ENCODE measurements at places on chromosomes 5 and 9. TPM values are rescaled to one million over a fixed set of nuclear protein-coding genes. Genes with fewer than 3 reads are reported as not detected.
A peak's percentile ranks its signal among the peaks of the same experiment; 100 is the strongest.

The CCDC192 gene
- not detected for total RNA-seq

The TNC gene
- 58.4 TPM for total RNA-seq

The NSG2 gene
- 1.9 TPM for total RNA-seq

The INIP gene
- 15.0 TPM for total RNA-seq

The PCYOX1L gene
- total RNA-seq: 12.4 TPM

The GRXCR2 gene
- total RNA-seq: not detected

The CLINT1 gene
- total RNA-seq: 115 TPM

GRCh38 chr5:157382996-157383800, 76.8 kb upstream of the NIPAL4 start:
- DNase-seq: no peak
- no peaks in the 10 kb centered on the region for H3K4me1 ChIP-seq
- H3K4me3 ChIP-seq: no peak overlapping the region
- H3K36me3 ChIP-seq: no peaks in the 10 kb centered on the region

GRCh38 chr5:73250645-73251044, 77.7 kb downstream of the TMEM174 start:
- no peak for DNase-seq
- no peaks in the 10 kb centered on the region for H3K4me1 ChIP-seq
- H3K27ac ChIP-seq: no peak overlapping the region
- no peaks in the 10 kb centered on the region for H3K36me3 ChIP-seq
- no peaks in the 10 kb centered on the region for H3K27me3 ChIP-seq
- no peak overlapping the region for H3K4me3 ChIP-seq

DNA sequence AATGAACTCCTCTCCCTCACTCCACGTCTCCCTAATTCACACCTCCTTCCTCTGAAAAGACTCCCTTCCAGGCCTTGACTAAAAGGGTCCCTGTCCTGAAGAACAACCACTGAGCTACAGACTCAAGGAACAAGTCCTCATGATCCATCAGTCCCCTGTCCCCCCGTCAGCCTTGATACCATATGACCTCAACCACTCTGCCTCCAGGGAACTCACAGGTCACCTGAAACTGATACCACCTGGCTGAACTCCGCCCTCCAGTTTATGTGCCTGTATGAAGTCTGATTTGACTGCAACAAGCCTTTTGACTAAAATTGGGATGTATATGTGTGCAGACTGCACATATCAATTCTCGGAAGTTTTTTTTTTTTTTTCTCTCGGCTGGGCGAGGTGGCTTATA, 88.7 kb downstream of the UGCG start:
- H3K27ac ChIP-seq: peak overlapping the region; percentile 46
- no peak overlapping the region for H3K4me3 ChIP-seq
- peak; percentile 54 for DNase-seq

- DNase-seq: no peak
- no peak overlapping the region for H3K4me3 ChIP-seq
- H3K36me3 ChIP-seq: no peaks in the 10 kb centered on the region
- no peak overlapping the region for H3K27ac ChIP-seq
- no peaks in the 10 kb centered on the region for H3K27me3 ChIP-seq
These were observed 167.5 kb upstream of the KLF9 start for GRCh38 chr9:70581955-70582350.

DNA sequence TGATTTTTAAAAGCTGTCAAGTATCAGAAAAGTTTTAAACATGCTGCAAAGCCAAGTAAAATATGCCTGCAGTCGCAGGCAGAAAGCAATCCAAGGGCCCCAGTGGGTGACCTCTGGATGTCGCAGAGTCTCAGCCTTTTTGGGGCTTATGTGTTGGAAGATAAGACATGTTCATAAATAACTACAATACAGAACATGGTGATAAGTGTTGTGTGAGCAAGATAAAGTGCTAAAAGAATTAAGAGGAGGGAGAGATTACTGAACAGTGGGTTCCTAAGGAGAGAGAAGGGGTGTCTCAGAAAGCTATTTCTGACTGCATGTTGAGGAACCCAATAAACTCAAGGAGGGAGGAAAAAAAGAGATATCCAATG, 78.9 kb upstream of the ADRB2 start:
- no peaks in the 10 kb centered on the region for H3K4me1 ChIP-seq
- H3K27ac ChIP-seq: no peak overlapping the region
- no peak overlapping the region for H3K4me3 ChIP-seq
- H3K27me3 ChIP-seq: no peaks in the 10 kb centered on the region
- no peak for DNase-seq

GRCh38 chr5:118883362-118883761, 105.0 kb downstream of the DTWD2 start:
- no peaks in the 10 kb centered on the region for H3K4me1 ChIP-seq
- no peak overlapping the region for H3K4me3 ChIP-seq
- no peaks in the 10 kb centered on the region for H3K27me3 ChIP-seq
- no peak overlapping the region for H3K27ac ChIP-seq

DNA sequence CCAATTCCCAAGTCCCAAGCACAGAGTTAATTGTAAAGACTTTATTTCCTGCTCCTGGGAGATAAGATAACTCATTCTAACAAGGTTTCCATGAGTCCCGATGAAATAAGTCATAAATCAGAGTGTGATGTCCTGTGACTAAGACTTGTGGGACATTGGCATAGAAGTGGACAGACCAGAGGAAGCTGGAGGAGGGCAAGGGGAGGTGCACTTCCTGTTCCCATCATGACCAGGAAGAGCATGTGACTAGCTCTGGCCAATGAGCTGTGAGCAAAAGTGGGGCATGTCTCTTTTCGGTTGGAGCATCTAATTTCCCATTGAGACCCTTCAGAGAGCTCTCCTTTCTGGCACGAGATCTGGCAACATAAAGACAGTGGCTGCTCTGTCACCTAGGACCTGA, 100.4 kb downstream of the ZNF354C start:
- no peak overlapping the region for H3K4me3 ChIP-seq
- H3K27me3 ChIP-seq: no peaks in the 10 kb centered on the region
- H3K4me1 ChIP-seq: no peaks in the 10 kb centered on the region
- no peak overlapping the region for H3K27ac ChIP-seq
- H3K36me3 ChIP-seq: no peaks in the 10 kb centered on the region
- DNase-seq: no peak

DNA sequence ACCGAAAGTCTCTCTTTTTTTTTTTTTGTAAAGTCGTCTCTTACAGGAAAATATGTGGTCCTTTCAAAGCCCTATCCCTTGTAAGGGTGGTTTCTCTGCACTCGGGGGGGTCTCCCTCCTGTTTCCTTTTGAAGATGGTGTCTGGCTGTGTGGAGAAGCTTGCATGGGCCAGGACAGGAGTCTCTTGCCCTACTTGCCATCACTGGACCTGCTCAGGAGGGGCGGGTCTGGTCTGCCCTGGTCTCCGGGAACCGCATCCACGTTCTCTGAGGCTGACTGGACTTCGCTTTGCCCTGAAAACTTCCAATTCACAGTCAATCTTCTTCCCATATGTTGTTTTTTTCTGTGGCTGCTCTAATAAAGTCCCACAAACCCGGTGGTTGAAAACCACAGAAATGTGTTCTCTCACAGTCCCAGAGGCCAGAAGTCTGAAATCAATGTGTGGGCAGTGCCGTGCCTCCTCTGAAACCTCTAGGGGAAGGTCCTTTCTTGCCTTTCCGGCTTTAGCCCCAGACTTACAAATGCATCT, 92.9 kb upstream of the IER5L start:
- H3K27me3 ChIP-seq: no peaks in the 10 kb centered on the region
- DNase-seq: peak; percentile 27
- peak overlapping the region; percentile 3 for H3K4me3 ChIP-seq
- no peaks in the 10 kb centered on the region for H3K36me3 ChIP-seq
- H3K27ac ChIP-seq: peak overlapping the region; percentile 5

DNA sequence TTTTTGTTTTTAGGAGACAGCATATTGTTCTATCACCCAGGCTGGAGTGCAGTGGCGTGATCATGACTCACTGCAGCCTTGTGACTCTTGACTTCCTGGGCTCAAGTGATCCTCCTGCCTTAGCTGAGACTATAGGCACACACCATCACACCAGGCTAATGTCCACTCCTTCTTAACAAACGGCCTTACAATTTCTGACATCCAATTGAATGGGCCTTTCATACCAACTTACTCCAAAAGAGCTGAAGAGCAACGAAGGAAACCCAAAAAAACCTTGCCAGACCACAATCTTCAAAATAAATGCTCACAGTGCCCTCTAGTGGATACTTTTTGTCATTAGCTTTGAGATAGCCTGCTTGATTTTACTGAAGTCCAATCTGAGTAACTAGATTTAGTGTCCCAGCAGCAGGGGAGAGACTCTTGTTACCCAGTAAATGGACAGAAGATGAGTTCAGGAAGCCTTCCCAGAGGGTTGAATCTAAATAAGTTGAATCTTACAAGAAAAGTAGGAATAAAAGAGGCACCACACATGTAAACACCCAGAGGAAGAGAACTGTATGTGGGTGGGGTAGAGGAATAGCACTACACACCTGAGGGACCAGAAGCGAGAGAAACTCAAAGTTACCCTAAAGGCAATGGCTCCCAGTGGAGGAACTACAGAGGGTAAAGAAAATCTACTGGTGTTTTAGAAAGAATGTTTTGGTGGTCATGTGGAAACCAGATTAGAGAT, 9.3 kb downstream of the ZNF622 start:
- peak; percentile 63 for DNase-seq
- no peak overlapping the region for H3K27ac ChIP-seq
- H3K27me3 ChIP-seq: no peaks in the 10 kb centered on the region
- peaks cover 4% of the 10 kb centered on the region for H3K4me1 ChIP-seq

DNA sequence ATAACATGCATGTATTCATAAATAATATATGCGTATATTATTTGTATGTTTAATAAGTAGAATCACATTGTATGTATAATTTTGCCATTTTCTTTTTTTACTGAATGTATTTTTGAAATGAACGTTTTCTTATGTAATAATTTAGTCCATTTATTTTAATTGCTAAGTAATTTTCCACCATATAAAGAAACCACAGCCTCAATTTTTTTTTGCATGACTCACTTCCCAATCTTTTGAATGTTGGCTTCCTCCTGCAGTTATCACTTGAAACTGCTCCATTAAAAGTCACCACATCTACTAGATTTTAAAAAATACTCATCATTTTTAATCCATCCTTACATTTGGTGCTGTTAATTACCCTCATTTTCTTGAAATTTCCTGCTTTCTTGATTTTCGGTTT, 363.3 kb upstream of the MEF2C start:
- no peak overlapping the region for H3K27ac ChIP-seq
- no peak for DNase-seq
- H3K4me1 ChIP-seq: no peaks in the 10 kb centered on the region
- H3K4me3 ChIP-seq: no peak overlapping the region
- H3K27me3 ChIP-seq: no peaks in the 10 kb centered on the region

DNA sequence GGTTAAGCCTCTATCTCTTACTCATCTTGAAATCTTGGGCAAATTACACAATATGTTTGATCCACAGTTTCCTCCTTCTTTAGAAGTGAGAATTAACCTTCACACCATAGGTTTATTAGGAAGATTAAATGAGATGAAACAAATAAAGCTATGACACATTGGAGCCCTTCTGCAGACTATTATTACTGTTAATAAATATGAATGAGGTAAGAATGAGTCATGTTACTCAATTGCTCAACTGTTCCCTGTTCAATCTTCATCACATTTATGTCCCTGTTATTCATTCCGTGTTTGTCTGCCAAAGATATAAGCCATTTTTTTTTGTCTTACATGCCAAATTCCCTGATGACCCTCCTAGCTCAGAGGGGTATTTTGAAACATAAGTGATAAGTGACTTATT, 52.1 kb upstream of the PAPPA start:
- H3K36me3 ChIP-seq: no peaks in the 10 kb centered on the region
- H3K4me3 ChIP-seq: no peak overlapping the region
- no peak for DNase-seq
- no peaks in the 10 kb centered on the region for H3K27me3 ChIP-seq
- H3K27ac ChIP-seq: no peak overlapping the region

DNA sequence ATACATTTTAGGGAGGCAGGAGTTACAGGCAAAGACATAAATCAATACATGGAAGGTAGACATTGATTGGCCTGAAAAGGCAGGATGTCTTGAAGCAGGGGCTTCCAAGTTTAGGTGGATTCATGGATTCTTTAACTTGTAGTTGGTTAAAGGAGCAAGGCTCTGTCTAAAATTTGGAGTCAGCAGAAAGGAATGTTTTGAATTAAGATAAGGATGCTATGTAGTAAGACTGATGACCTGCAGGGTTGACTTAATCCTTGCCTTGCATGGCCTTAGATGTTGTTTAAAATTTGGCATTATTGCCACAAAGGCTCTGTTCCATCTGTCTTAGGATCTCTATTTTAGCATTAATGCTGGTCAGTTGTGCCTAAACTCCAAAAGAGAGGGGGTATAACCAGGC, 171.3 kb downstream of the C5orf15 start:
- no peaks in the 10 kb centered on the region for H3K36me3 ChIP-seq
- H3K27ac ChIP-seq: no peak overlapping the region
- DNase-seq: no peak

GRCh38 chr5:132222649-132223038, 5.0 kb downstream of the P4HA2 start:
- no peaks in the 10 kb centered on the region for H3K36me3 ChIP-seq
- DNase-seq: no peak
- H3K4me3 ChIP-seq: no peak overlapping the region
- peaks cover 7% of the 10 kb centered on the region for H3K4me1 ChIP-seq

- H3K27ac ChIP-seq: no peak overlapping the region
- no peaks in the 10 kb centered on the region for H3K27me3 ChIP-seq
- no peak for DNase-seq
- H3K36me3 ChIP-seq: no peaks in the 10 kb centered on the region
- H3K4me1 ChIP-seq: peaks cover 27% of the 10 kb centered on the region
- no peak overlapping the region for H3K4me3 ChIP-seq
These were observed 35.8 kb upstream of the SPRY4 start for GRCh38 chr5:142360607-142361120.

GRCh38 chr9:123611226-123611625, 255.2 kb downstream of the CRB2 start:
- DNase-seq: no peak
- peaks cover 4% of the 10 kb centered on the region for H3K4me1 ChIP-seq
- H3K36me3 ChIP-seq: no peaks in the 10 kb centered on the region

DNA sequence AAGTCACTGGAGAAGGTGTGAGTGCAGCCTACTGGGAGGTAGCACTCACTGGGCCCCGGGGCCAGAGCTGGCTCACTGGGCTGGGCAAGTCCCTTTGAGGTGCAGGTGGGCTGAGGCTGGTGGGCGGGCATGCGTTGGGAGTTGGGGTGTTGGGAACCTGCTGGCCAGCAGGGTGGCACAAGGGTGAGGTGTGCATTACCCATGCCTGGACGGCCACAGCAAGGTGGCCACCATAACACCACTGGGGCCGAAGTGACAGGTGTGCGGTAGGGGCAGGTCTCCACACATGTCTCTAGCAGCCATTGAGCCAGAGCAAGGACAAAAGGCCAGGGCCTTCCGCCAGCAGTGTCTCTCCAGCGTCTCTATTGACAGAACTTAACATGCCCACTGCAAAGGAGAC, 22.6 kb downstream of the PRRT1B start:
- peaks cover 25% of the 10 kb centered on the region for H3K36me3 ChIP-seq
- DNase-seq: no peak
- no peak overlapping the region for H3K4me3 ChIP-seq
- H3K27ac ChIP-seq: no peak overlapping the region

GRCh38 chr5:173451651-173452050, 123.4 kb upstream of the STC2 start:
- no peak overlapping the region for H3K4me3 ChIP-seq
- no peaks in the 10 kb centered on the region for H3K4me1 ChIP-seq
- DNase-seq: no peak
- H3K36me3 ChIP-seq: no peaks in the 10 kb centered on the region
- H3K27ac ChIP-seq: no peak overlapping the region

Measured in Peyer's patch (tissue), 4 donors.